ENCODE measurements at places on chromosomes 5 and 9.

DNA sequence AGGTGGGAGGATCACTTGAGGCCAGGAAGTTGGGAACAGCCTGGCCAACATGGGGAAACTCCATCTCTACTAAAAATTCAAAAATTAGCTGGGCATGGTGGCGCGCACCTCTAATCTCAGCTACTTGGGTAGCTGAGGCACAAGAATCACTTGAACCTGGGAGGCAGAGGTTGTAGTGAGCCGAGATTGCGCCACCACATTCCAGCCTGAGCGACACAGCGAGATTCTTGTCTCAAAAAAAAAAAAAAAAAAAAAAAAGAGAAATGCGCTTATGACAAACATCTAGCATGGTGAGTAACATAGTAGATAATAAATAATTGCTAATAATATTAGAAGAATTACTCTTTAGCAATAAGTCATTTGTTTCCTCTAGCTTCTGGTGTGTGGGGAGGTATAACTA, 25.9 kb downstream of the RUSC2 start:
- peak; percentile 31 for DNase-seq

DNA sequence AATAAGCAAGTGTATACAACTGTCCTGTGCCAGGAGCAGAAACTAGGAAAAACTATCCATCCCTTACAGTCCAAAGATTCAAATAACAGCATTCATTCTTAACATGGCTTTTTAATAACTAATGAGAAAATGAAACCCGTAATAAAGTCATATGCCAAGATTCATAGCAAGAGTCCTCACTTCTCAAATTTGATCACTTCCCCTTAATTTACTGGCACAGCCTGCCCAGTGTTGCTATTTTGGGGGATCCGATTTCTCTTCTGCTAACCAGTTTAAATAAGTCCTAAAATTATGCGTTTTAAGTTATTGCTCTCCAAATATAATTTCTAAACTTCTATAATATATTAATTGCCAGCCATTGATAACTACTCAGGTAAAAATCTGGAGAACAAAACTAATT, 177.0 kb upstream of the PTGER4 start:
- DNase-seq, result no peak

DNA sequence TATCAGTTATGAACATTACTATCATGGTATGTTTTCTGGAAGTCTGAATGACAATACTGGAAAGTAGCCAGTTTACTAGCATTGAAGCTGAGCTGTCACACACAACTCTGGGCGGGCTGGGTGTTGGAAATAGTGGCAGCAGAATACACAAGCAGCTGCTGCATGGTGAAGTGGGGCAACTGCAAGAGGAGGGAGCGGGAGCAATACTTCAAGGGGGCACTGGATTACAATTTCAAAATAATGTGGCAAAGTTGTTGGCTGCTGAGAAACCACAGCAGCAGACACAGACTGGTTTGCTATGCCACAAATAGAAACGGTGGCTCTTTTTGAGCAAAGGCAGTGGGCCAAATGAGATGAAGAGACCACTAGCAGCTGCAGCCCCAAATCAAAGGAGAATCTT, 350.2 kb downstream of the KIAA0825 start:
- no peak for DNase-seq

- DNase-seq, result no peak
Observed at GRCh38 chr9:14399756-14400657, 86.1 kb upstream of the NFIB start.

DNA sequence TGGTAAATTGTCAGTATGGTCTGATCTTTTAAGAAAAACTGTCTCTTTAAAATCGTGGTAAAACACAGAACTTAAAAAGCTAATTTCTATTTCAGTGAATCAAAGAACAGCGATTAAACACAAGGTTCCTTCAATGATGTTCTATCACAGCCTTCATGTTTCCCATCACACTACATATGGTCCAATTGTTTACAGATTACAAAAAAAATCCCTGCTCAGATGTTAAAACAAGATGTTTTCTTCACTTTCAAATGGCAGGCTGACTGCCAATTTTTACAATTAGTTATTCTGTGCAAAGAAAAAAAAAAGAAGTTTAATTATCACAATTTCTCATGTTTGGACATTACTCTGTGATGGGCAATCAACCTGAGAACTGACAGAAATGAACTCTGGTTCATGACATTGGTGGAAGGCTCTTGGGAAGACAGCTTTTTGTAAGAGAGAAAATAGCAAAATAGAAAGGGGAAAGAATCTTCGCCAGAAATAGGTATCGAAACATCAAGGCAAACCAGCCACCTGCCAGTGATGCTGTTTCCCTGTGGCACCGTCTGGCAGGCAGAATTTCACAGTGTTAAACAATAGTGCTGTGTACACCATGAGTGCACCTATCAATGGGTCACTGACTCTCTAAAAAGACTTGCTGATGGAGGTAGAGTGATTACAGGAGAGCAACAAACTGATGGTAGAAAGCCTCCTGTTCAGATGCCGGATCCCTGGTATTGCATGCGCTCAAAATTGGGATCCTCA, 1020.0 kb upstream of the ARRDC3 start:
- DNase-seq, result no peak

DNA sequence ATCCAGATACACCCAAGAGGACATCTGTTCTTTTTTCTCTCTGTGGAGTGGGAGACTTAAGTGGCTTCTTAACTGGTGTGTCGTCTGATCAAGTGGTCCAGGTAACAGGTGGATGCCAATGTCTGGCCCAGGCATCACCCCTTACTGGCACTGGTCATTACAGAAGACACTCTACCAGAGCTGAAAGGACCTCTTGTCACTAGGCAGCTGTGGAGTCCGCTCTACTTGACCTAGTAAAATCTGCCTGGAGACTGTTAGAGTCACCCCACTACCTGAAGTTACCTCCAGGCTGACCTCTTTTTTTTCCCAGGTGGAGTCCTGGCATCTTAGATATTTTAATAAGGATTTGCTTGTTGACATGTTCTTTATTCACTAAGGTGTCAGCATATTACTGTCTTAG, 22.5 kb downstream of the FXN start:
- DNase-seq, result no peak

GRCh38 chr9:97704345-97704677, 7.2 kb upstream of the XPA start:
- no peak for DNase-seq

- no peak for DNase-seq
Observed at GRCh38 chr5:85388770-85389169, 1004.1 kb upstream of the EDIL3 start.

DNA sequence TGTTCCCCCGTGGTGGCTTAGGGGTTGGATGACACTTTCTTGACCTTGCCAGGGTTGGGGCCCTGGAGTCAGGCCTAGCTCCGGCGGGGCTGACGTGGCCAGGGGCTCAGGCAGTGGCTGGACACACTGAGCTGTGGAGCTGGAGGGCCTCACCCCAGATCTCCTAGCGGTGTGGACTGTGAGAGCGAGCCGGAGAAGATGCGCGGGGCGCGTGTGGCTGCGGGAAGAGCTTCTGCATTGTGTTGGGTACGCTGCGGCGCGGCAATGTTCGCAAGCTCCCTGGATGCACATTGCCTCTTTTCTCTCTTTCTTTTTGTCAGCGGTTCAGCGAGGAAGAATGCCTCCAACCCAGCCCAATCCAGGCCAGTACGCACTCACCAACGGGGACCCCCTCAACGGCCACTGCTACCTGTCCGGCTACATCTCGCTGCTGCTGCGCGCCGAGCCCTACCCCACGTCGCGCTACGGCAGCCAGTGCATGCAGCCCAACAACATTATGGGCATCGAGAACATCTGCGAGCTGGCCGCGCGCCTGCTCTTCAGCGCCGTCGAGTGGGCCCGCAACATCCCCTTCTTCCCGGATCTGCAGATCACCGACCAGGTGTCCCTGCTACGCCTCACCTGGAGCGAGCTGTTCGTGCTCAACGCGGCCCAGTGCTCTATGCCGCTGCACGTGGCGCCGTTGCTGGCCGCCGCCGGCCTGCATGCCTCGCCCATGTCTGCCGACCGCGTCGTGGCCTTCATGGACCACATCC, 4.8 kb downstream of the NR2F1 start:
- DNase-seq, result no peak

- no peak for DNase-seq
Observed at GRCh38 chr9:97900103-97900737, 22.1 kb downstream of the TRMO start.

DNA sequence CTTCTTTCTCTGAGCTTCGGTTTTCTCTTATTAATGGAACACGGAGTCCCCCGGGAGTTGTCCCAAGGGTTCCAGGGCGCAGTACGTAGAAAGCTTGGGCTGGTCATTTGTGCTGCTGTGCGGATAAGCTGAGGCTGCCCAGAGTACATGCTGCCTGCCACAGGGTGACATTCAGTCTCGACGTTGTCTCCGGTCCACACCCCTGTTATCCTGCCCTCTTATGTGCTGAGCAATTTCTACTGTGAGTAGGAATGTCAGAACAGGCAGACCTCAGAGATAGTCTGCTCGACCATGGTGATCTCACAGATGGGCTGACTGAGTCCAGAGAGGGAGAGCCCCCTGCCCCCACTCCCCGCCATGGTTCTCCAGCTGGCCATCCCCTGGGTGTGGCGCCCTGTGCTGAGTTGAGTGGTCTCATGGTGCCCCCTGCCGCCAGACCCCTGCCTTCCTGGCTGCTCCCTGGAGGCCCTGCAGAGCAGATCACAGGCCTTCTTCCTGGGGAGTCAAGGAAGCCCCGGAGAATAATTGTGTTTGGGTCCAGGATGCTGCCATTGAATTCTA, 124.0 kb downstream of the RGS3 start:
- DNase-seq, result peak; percentile 12

DNA sequence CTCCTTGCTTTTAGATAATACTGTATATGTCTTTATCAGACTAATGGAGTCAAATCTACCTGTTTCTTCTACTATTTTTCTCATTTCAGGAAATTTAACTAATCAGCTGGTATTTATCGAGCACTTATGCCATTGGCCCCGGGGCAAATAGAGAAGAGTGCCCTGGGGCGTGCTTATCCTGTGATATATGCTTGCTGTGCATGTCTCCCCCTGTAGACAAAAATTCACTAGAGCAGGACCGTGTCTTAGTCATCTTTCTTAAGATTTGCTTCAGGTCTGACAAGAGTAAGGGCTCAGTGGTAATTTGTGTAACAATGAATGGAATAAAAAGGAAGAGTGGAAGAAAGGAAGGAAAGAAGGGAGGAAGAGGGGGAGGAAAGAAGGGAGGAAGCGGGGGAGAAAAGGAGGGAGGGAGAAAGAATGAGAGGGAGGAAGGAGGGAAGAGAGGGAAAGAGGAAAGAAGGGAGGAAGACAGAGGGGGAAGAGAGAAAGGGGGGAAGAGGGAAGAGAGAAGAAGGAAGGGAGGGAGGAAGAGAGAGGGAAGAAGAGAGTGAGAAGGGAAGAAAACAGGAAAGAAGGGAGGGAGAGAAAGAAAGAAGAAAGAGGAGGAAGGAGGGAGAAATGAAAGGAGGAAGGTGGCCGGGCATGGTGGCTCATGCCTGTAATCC, 295.7 kb upstream of the PANK3 start:
- no peak for DNase-seq

DNA sequence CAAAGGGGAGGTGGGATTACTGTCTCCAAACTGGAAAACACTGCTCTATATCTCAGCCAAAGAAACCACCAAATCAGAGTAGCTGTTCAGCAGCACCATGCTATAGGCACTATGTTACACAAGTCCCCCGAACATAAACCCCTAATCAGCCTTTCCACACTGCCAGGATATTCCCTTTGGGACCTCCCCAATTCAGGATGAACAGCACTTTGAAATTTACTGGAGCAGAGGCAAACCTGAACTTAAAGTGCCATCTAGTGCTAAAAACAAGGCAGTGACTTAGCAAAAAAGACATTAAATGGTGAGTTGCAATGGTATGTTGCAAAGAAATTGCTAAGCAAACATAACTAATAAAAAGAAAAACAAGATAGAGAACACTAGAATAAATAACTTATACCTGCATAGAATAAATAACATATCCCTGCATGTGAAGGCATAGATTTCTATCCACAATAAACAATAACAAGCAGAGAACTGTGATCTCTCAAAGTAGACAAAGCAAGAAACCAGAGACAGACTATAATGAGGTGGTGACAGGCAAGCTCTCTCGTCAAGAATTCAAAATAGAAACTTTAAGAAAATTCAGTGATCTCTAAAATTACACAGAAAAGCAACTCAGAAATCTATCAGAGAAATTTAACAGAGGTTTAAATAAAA, 584.4 kb upstream of the ACO1 start:
- DNase-seq, result peak; percentile 2

Measured in PC-9 (cell line).